Posterior cingulate gyrus (tissue), 11 donors: ENCODE measurements at places on chromosomes 2 and 18.

DNA sequence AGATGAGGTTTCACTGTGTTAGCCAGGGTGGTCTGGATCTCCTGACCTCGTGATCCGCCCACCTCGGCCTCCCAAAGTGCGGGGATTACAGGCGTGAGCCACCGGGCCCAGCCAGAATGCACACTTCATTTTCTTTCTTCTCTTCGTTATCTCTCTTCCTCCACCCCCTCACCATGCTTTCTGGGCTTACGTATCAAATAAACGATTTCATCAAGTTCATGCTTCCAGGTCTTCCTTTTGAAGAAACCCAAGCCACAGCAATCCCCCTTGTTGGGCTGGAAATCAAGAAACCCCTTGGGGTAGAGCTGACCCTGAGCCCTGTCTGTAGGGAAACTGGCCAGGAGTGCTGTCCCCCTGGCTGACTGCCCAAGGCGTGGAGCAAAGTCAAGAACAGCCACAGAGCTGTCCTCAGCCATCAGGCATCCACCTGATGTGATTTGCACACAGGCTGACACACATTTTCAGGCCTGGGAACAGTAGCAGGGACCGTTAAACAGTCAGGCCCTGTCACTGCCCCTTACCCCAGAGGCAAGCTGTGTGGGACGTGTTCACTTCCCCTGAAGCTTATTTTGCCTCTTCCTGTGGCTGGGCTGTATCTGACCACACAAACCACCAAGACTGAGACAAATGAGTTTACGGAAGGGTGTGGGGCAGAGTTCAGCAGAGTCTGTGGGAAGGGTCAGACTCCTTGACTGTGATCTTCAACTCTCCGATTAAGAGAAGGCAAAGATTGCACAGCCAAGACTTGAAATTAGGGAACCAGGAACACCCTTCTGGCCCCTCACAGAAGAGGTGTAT lies 15.1 kb upstream of the NMUR1 start:
- no peak for DNase-seq

DNA sequence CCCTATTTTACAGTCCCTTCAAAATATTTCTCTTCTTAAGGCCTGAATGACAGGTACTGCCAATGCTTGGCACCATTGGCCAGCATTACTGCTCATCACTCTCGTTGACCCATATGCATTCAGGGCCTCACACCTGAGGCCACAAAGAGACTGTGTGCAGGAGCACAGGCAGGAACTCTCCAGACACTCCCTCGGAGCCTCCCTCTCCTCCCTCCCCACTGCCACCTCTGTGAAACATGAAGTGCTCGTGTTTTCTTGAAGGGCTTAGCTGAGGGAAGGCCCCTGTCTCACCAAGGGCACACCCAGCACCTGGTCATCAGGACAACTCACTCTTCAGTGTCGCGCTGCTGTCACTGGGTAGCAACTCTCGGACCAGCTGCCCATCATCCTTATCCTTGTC lies 85.3 kb downstream of the LOXHD1 start:
- no peak for DNase-seq

DNA sequence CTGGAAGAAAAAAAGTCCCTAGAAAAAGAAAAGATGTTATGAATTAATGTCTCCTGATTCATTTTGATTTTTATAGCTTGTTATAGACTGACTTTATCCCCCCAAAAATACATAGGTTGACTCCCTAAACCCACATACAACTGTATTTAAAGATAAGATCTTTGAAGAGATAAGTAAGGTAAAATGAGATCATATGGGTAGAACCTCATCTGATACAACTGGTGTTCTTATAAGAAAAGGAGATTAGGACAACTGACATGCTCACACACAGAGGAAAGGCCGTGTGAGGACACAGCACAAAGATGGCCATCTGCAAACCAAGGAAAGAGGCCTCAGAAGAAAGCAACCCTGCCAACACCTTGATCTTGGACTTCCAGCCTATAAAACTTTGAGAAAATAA lies 117.5 kb downstream of the CD226 start:
- DNase-seq = no peak

GRCh38 chr18:62729487-62730386 lies 14.4 kb downstream of the PHLPP1 start:
- no peak for DNase-seq

- no peak for DNase-seq
These were observed 12.8 kb upstream of the MYO5B start for GRCh38 chr18:50207722-50208121.

DNA sequence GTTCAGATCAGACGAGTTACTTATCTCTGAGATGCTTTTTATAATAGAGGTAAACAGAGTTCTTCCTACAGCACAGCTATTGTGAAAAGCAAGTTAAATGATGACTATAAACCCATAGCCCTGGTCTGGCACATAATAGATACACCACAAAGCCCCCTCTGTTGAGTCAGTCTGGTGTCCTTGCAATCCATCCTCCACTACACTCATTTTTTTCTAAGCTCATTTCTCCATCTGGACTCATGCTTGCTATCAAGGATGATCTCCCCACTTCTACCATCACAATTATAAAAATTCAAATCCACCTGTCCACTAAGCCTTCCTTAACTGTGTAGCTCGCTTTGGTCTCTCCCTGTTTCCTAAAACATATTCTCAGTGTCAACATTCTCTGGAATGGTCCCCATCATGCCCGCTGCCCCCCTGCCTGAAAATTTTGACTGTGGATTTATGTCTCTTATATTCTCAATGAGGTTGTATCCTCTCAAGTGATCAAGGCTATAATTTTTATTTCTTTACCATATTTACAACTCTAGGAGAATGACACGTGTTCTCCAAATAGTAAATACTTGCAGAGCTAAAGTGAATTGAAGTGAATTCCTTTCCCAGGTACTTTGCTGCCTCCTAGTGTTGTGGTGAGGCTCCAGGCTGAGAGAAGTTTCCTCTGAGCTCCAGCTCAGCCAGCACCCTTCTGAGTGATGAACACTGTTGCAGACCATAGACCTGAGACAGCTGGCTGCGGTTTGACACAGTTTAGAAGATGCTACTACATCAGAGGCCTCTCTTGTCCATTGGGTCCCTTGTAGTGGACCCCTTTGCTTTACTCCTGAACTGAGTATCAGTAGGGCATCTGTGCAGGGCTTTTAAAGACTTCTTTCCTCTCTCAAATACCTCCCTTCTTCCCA lies 108.7 kb downstream of the DPP10 start:
- DNase-seq = peak; percentile 62

- no peak for DNase-seq
These were observed 180.9 kb downstream of the BCL2 start for GRCh38 chr18:63138436-63139340.

DNA sequence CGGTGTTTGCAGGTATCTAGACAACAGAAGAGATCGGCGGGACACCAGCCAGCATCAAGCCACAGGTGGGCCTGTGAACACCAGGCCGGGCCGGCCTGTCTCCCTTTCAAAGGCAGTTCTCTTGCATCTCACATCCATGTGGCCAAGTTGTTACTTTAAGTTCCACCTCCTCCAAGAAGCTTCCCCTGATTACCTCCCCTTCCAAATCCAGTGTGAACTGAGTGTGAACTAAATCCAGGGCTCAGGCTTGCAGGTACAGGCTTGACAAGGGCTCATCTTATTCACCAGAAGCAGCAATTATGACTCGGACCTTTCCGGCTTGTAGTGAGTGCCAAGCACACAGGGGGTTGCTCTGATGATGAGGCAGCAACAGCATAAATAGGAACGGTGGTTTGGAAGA lies 3.9 kb downstream of the CRACDL start:
- no peak for DNase-seq

DNA sequence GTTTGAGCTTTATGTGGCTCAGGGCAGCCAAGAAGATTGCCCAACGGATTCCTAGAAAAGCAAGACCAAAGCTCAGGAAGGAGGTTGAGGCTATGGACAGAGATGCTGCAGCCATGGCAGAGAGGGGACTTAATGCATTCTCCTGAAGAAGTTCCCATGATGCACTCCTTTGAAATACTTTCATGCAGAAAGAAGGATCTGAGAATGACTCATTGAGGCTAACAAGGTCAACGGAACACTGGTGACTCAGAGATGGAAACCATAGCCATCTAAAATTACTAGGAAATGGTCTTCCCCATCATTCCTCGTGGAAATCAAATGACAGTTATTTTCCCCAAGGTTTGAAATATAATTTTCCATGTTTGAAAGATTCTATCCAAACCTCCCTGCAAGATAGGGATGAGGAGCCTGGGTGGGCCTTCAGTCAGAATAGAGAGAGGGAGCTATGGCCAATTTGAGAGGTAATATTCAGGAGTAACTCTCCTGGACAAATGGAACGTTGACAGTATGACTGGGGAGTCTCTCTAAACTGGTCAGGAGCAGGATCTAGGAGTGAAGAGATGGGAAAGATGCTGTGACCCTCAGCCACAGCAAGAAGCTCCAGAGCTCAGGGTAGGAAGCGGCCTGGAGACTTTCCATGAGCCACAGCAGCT lies 63.0 kb downstream of the REEP1 start:
- no peak for DNase-seq

DNA sequence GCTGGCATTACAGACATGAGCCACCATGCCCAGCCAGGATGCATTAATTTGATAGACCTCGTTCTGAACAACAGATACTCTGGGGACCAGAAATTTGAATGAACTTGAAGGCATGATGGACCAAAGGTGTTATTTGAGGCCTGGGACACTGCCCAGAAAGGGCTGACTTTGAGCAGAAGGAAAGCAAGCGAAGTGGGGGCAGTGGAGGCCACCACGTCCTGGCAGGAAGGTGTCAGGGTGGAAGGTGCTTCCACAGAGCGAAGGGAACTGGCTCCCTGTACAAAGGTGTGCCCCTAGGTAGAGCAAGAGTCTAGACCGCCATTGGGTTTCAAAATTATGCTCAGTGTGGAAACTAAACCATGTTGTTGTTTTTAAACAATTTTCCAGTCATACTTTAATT lies 23.9 kb downstream of the ZNF236 start:
- no peak for DNase-seq

DNA sequence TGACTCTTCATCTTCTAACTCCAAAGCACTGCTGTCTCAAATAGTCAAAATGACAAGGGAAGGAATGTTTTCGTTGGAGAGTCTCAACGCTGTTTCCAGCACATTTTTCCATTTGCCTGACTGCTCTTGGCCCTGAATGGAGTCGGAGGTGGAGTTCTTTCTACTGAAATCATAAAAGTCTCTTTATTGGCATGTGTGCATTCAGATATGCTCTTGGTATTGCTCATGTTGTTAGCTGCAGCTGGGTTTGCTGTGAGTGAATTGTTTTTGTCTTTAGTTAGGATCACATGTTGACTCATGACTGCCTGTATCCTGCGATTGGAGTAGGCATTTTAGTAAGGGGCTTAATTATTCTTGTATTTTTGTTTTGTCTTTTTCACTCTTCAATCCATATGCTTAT lies 16.8 kb downstream of the TMEM17 start:
- no peak for DNase-seq

DNA sequence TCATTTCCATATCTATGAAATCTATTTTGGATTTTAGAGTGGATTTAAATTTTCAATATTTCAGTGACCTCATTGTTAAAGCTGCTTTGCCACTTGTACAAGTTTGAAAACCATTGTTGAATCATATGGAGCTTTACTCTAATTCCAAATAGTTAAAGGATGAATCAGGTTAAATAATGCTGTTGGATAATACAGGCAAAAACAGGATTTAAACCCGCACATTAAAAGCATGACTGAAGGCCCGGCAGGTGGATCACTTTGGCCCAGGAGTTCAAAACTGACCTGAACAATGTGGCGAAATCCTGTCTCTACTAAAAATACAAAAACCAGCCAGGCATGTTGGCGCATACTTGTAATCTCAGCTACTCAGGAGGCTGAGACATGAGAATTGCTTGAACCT lies 68.3 kb downstream of the RIF1 start:
- DNase-seq = no peak

DNA sequence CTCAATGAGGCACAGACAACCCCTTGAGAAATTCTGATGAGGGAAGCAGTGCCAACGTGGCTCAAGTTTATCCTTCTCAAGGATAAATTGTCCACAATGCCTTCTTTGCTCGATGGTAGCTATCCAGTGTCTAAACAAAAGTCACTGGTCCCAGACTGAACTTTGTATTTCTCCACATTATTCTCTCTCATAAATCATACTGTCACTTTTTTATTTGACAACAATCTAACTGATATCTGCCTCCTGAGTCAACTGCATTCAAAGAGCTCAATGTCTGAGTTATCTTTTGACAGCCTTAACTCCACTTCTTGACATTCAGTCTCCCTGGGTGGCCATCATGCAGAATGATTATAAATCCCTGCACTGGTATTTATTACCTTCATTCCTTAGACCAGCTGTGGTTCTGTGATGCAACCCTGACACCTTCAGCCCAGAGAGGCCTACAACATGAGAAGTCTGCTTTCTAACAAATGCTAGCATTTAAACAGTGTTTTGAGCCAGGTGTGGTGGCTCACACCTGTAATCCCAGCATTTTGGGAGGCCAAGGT lies 38.2 kb downstream of the IMMT start:
- no peak for DNase-seq

- no peak for DNase-seq
These were observed 261.5 kb downstream of the TRIB2 start for GRCh38 chr2:12978066-12978835.

GRCh38 chr2:197189426-197190099 lies 121.0 kb downstream of the ANKRD44 start:
- DNase-seq = no peak

DNA sequence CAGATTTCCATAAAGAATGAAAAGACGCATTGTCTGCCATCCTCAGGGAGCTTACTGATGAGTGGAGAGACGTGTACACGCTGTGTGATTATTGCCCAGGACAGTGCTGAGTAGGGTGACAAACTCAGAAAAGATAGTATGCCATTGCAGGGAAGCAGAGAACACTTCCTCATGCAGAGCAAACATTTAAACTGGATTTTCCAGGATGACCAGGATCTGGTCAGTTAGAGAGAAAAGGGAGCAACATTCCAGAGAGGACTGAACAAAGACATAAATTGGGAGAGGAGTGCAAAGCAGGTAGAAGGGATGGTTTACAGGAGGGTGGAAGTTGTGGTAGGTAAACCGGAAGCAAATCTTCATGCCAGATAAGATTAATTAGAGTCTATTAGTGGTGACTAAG lies 2.3 kb downstream of the SLC9A2 start:
- DNase-seq = no peak

DNA sequence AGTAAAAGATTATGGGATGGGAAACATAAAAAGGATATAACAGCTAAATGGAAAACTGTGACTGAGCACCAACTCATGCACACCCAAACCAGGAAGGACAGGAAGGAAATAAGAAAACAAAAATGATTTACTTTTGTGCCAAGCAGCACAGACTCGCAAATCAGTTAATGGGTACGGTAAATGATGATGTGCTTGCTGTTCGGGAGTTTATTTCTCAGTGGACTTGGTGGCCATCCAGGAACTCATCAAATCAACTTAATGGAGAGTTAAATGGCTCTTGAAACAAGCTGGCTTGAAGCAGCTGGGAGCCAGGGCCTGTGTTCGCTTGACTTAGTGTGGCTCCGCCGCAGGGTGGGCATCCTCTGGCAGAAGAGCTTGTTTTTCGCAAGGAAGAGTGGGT lies 36.2 kb downstream of the MTCL1 start:
- DNase-seq = no peak

- no peak for DNase-seq
These were observed 95.3 kb downstream of the FSIP2 start for GRCh38 chr2:185833864-185834263.
